NCI-H345 (cell line): ENCODE measurements at places on chromosomes 16 and 17.
A peak's percentile ranks its signal among the peaks of the same experiment; 100 is the strongest.

DNA sequence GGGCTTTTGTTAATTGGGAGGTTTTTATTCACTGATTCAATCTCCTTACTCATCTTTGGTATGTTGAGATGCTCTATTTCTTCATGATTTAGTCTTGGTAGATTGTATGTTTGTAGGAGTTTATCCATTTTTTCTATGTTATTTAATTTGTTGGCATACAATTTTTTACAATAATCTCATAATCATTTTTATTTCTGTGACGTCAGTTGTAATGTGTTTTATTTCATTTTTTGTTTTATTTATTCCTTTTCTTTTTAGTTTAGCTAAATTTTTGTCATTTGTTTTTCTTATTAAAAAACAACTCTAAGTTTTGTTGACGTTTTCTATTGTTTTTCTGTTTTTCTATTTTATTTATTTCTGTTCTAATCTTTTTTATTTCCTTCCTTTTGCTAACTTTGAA, 389.8 kb downstream of the HS3ST3B1 start:
- no peak for DNase-seq

- no peak for DNase-seq
Observed at GRCh38 chr17:3744014-3744413, 20.3 kb downstream of the HASPIN start.

DNA sequence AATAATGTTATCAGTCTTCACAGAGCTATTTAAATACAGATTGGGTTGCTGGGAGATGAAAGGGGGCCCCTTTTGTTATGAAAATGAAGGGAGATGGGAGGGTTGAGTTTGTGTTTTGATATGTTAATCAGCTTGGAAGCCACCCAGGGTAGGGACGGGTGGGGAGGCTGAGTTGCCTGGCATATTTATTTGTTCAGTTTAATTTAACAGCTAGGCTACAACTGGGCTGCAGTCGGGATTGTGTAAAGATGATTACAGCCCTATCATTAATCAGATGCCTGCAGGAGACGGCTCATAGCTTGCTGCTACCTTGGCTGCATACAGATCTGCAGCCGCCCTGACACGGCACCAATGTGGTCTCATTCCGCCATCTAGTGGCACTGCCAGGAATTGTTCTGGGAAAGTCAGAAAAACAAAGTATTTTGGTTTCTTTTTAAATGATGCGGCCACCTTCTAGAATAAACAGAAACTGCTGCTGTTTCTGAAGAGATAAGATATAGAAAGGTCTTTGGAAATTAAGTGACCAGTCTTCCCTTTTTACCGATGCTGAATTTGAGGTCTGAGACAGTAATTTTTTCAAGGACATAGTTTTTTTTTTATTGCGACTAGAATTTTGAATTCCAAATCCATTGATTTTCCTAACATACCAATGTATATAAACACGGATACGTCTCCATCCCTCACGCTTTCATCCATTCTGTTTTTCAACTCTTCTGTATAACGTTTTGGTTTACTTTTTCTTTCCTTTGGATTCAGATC, 458.0 kb upstream of the ASIC2 start:
- peak; percentile 70 for DNase-seq

DNA sequence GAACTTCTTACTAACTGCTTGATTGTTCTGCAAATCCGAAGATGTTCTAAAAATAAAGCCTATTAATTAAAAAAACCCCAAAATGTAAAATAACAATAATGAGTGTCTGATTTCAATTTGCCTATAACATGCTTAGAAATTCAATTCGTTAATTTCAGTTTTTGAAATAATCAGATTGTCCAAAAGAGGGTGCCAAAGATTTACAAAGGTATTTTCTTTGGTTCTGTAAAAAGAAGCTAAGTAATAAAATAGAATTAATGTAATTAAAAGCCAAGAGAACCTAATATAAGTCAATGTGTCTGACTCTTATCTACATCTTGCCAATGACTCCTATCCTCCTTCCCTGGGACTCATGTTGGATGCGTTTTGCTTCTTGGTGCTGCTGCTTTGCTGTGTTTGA, 75.0 kb upstream of the CPHXL start:
- DNase-seq, result no peak

- DNase-seq, result peak; percentile 68
Observed at GRCh38 chr17:17416007-17416399, 60.8 kb upstream of the MED9 start.

DNA sequence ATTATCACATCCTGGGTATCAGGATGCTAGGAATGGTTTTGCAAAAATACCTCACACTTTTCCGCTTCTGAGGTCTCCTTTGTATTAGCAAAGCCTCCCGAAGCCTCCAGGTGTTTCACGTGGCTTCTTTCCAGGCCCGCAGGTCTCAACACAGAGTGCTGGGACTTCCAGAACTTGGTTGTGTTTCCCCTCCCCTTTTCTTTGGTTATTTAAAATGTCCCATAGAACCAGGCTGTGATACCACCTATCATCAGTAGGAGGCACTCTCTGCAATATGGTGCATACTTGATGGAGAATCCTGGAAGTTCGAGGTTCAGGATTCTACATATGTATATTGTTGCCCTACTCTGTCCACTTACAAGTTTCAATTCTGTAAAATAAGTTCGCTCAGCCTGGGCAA, 28.8 kb downstream of the ATP2C2 start:
- no peak for DNase-seq

GRCh38 chr16:67301080-67301782, 21.9 kb downstream of the PLEKHG4 start:
- no peak for DNase-seq

DNA sequence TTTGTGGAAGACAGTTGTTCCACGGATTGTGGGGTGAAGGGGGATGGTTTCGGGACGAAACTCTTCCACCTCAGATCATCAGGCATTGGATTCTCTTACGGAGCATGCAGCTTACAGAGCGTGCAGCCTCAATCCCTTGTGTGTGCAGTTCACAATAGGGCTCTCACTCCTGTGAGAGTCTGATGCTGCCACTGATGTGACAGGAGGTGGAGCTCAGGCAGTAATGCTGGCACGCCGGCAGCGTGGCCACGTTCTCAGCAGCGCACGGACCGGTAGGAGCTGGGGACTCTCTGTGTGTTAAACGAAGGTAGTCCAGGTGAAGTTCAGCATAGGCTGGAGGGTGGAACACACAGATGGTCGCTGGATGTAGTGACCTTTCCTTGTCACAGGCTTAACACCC, 37.8 kb downstream of the SEC14L1 start:
- no peak for DNase-seq

DNA sequence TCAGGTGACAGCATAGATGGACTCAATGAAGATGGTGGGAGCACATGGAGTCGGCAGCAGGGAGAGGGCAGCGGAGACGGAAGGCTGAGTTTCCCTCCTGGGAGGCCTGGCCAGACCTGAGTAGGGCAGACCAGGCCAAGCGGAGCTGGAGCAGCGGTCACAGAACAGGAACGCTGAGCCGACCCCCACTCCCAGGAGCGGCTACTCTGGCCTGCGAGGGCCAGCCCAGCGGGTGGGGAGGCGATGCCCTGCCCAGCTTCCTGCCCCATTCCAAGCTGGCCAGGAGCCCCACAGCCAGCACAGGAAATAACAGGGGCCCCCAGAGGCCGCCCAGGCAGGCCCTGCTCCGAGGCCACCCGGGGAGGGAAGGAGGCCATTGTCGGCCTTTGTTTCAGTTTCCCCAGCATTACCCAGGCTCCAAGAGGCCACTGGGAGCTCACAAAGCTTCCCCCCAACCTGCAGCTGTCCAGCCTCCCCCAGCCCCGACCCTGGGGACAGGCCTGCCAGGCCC, 79.8 kb downstream of the ZNF423 start:
- DNase-seq, result no peak

GRCh38 chr17:40122136-40122998, 596 bp downstream of the MSL1 start:
- DNase-seq, result peak; percentile 57

DNA sequence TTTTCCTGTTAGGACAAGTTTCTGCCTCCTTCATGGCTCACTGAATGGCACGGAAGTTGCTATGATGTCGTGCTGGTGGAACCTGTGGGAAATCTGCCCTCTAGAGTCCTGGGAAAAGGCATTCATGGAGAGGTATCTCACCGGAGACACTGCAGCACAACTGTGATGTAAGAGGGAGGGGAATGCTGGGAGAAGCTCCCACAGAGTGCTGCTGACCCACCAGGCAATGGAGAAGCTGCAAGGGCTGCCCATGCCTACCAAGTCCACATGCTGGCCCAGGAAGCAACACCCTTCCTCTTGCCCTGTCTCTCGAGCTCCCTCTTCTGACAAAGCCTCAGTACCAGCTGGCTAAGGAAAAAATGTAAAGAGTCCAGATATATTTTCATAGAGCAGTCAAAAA, 45.2 kb upstream of the SLC5A11 start:
- no peak for DNase-seq

GRCh38 chr16:17328932-17329331, 141.8 kb downstream of the XYLT1 start:
- no peak for DNase-seq

DNA sequence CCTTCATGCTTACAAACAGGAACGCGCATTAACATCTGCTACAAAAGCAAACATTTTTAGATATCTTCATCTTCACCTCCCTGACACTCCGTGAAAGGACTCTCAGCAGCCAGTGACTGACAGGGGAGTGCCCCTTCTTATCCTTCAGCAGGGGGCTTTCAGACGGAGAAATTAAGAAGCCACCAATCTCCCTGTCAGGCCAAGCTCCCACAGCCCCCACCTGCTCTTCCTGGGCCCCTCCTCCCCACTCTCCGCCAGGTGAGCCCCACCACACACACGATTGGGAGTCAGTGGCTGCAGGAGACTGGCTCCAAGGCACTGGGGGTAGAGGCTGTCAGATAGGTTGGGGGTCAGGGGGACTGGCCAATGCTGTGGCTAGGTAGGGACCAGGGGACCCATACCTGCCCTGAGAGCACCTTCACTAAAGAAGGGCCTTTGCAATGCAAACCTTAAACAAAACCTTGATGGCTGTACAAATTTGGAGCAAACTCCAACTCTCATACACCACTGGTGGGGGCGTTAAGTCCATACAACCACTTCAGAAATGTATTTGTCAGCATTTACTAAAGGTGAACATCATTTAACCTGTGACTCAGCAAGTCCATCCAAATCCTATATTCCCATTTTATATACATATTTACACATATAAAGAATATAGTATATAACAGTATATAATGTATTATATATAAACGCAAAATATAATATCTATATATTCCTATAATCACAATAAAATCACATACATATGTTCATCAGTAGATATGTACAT, 232.2 kb downstream of the ZNF423 start:
- DNase-seq, result no peak

- no peak for DNase-seq
Observed at GRCh38 chr17:57856792-57857620, 7.2 kb upstream of the MRPS23 start.

- no peak for DNase-seq
Observed at GRCh38 chr17:45088741-45089140, 27.6 kb downstream of the NMT1 start.

- DNase-seq, result no peak
Observed at GRCh38 chr16:1526608-1527555, 6.6 kb upstream of the TMEM204 start.

DNA sequence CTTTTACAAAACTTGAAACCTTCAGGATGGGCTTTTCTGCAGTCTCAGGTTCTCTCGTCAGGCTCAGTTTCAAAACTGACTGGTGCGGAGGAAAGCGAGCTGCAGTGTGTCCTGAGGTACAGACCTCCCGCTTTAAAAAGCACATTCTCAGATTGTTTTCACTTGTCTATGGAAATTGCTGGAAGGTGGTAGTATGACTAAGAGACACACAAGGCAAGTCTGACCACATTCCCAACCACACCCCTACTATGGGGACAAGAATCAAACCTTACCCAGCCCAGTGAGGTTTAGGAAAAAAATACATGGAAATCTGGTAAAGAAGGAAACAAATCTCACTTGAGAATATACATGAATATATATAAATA, 18.2 kb downstream of the SRP68 start:
- DNase-seq, result no peak

- no peak for DNase-seq
Observed at GRCh38 chr17:18978655-18979054, 25.9 kb downstream of the FAM83G start.

DNA sequence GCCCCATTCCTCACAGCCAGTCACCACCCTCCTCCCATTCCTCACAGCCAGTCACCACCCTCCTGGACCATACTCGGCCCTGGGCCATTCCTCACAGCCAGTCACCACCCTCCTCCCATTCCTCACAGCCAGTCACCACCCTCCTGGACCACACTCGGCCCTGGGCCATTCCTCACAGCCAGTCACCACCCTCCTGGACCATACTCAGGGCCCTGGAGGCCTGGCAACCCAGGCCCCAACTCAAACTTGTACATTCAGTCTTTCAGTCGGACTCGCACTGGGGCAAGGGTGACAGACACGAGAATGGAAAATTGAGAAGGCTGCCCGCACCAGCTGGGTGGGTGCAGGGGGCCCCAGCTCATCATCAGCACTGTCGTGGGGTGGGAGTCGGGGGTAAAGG, 30.4 kb upstream of the FOXK2 start:
- no peak for DNase-seq
